NK-92 treated with Interleukin-12 subunit alpha and Interleukin-12 subunit beta, amount 100 ng/mL, for 24 hours (cell line): ENCODE measurements at places on chromosomes 1 and 21.
A peak's percentile ranks its signal among the peaks of the same experiment; 100 is the strongest.

GRCh38 chr1:117985973-117986372 lies 56.4 kb downstream of the WDR3 start:
- DNase-seq: no peak

DNA sequence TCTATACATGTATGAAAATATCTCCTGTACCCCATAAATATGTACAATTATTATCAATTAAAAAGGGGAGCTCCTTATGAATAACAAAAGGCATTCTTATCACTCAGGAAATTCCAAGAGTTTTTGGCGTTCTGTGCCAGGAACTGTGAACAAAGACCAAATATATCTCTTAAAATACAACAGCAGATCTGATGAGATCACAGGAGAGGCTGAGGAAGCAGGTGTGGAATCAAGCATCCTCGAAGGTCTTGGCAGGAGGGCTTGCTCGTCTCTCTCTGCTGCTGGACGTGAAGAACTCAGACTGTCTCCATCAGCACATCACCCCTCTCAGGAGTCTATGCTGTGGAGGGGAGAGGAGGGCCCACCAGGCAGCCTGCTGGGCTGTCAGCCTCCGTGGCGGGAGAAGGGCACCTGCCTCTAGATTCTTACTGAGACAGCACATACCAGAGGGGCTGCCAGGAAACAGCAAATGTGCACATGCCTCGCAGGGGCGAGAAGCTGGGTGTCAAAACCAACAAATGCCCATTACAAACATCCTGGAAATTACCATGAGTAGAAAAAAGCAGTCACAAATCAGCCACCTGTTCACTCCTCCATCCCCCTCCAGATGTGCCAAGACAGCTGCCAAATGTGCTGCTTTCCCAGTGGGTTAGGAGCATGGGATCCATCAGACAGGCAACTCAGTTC lies 30.8 kb upstream of the FAM89A start:
- DNase-seq: no peak

GRCh38 chr1:26417111-26417759 lies 6.6 kb downstream of the LIN28A start:
- DNase-seq: peak; percentile 70

- DNase-seq: no peak
Observed at GRCh38 chr1:237677979-237678378, 212.7 kb downstream of the ZP4 start.

DNA sequence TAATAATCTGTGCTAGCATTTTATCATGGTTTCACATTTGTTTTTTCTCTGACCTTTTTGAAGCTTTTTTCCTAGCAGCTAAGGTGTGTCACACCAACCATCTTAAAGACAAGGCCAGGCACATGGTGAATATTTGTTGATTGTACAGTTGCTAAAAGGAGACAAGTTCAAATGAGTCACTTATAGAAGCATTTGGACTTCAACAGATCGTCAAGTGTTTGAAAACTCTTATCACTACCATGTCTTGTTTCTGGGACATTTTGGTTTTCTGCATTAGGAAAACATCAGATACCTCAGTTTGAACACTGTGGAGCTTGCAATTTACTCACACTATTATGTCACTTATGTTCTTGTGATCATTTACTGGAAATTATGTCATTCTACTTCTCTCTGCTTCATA lies 407.3 kb downstream of the USP25 start:
- no peak for DNase-seq

DNA sequence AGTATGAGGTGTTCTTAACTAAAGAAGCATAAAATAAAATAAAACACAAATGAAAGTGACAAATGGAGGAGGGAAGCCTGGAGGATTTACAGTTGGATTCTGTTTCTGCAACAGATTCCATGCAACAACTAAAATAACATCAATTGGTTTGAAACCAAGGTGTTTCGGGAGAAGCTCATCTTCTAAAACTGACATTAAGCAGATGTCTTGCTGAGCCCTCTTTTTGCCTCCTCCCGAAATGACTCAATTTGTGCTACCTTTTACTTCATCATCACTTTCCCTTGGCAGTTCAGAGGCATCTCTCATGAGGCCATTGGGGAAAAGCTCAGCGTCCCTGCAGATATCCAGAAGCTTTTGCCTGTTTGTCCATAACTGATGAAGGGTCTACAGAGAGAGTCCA lies 121.6 kb upstream of the ADAR start:
- no peak for DNase-seq

GRCh38 chr1:211932933-211933254 lies 102.3 kb upstream of the LPGAT1 start:
- DNase-seq: no peak

- DNase-seq: no peak
Observed at GRCh38 chr1:58898739-58899586, 115.1 kb upstream of the JUN start.

GRCh38 chr1:55363268-55363667 lies 148.1 kb upstream of the USP24 start:
- no peak for DNase-seq

- DNase-seq: no peak
Observed at GRCh38 chr1:240998024-240998423, 359.0 kb downstream of the RGS7 start.

GRCh38 chr1:72326494-72326893 lies 44.2 kb upstream of the NEGR1 start:
- DNase-seq: no peak

GRCh38 chr1:241849345-241849695 lies 1.3 kb downstream of the EXO1 start:
- no peak for DNase-seq

- DNase-seq: no peak
Observed at GRCh38 chr1:20711285-20712214, 6.3 kb downstream of the KIF17 start.

GRCh38 chr1:224212618-224213061 lies 29.6 kb downstream of the DEGS1 start:
- DNase-seq: no peak

DNA sequence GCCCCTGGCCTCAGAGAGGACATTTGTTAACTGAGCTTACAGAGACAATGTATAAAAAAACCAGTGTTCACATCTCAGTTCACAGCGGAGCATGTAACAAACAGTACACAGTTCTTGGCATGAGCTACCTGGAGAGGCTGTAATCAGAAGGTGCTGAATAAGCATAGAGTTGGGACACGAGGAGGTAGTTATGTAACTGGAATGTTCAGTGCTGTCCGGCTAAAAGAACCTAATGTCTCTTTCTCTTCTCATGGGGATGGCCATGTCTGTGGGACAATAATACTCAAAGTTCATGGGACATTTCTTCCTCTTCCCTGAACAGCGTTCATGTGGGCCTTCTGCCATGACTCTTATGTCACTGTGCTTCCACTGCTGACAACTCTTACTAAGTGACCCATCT lies 17.2 kb upstream of the STX12 start:
- DNase-seq: no peak

DNA sequence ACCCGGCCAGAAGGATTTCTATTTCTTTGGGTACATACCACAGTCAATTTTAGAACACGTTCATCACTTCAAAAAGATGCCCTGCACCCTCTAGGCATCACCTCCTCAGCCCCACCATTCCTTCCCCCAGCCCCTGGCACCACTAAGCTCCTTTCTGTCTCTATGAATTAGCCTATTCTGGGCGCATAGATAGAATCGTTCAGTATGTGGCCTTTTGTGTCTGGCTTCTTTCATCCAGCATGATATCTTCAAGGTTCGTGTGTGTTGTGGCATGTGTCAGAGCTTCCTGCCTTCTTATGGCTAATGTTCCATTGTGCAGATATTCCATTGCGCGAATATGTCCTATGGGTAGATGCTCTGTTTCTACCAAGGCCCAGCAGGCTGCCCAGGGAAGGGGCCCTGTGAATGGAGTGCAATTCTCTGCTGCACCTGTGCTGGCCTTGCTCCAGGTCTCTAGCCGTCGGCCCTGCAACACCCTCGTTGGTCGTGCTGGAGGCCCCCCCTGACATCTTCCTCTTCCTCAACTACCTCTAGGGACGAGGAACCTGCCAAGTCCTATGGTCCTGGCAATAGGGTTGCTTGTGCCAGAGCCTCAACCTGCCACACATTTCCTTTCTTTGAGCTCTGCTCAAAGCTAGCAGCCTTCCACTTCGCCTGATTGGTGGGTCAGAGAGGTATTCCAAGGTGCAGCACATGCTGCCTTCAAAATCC lies 113.5 kb downstream of the RIPK4 start:
- DNase-seq: no peak

DNA sequence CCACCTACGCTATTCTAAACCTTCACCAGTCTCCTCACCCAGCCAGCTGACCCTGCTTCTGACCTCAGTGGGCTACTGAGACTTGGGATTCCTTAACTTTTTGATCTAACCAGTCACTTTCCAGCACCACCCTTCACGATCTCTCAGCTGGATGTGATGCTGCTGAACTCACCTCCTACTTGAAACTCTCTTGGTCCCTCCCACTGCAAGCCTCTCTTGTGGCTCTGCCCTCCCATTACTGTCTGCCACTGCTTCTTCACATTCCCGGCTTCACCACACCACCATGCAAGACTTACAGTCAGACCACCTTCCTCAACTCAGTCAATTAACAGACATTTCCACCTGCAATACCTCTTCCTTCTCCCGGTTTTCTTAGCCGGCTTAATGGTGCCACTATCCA lies 6.3 kb downstream of the TAF5L start:
- DNase-seq: no peak

- DNase-seq: no peak
Observed at GRCh38 chr1:239786464-239786863, 305.2 kb upstream of the FMN2 start.
